ENCODE measurements at places on chromosomes 6 and 20.

DNA sequence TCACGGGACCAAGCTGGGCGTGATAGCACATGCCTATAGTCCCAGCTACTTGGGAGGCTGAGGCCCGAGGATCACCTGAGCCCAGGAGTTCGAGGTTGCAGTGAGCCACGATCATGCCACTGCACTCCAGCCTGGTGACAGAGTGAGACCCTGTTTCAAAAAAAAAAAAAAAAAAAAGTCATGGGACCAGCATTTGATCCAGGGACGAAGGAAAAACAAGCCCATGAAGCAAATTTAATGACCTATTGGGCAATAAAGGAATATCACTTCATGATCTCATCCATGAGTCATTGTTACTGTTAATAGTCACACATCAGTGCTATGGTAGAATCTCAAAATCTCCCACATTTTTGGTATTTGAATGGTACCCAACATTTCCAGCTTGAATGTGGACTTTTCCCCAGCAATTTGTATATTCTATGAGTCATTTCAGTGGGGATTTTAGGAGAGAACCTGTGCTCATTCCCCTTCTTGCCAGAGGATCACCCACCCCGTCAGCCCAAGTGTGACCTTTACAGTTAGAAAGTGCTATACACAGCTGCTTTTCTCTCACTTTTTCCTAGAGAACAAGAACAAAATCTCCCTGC, 8.5 kb upstream of the SOD2 start:
- peak; percentile 40 for DNase-seq

DNA sequence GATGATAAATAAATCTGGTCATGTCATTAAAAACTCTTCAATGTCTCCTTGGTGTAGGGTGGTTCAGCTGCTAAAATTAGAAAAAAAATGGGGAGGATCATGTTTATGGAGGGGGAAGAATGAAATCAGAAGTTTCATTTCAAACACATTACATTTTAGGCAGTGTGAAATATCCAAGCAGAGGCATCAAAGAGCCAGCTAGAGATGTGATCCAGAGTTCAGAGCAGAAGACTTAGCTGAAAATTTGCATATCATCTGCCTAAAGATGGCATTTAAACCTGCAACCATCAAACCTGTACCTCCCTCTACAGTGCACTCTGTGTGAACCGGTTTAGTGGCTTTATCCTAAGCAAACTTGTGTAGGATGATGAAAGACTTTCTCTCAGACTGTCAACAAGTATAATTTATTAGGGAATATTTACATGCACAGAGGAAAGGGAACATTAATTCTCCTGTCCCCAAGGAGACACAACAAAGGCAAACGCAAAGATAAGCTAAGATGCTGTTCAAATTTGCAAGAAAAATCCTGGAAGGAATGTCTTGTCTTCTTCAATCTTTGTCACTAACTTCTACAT, 84.8 kb upstream of the PLEKHG1 start:
- no peak for DNase-seq

DNA sequence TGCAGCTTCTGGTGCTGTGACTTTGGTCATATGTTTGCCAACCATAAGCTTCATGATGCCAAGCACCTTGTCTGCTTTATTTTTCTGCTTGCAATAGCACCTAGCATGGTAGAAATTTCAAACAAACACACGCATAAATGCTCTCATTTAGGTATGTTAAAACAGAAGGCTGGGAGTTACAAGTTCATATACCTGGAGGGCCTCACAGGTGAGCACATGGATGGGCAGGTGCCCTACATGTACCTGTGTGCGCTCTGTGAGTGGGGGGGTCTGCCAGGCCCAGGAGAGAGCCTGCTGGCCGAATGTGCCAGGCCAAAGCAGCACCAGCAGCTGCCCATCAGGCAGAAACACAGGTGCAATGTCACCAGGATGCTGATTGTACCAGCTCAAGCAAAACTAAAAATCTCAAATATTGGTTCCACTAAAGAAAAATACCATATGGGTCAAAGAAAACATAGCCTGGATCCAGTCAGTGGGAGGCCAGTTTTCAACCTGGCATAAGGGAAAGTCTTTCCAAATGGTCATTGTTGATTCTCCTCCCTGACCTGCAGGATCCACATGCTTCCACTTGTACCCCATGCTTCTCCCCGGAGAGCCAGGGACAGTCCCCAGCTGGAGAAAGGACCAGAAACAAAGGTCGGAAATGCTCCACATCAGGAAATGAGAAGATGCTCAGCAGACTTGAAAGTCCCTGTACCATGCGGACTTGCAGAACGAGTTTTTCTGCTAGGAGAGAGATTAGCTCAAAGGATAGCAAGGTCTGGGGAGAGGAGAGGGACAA, 7.2 kb upstream of the PFDN4 start:
- no peak for DNase-seq

DNA sequence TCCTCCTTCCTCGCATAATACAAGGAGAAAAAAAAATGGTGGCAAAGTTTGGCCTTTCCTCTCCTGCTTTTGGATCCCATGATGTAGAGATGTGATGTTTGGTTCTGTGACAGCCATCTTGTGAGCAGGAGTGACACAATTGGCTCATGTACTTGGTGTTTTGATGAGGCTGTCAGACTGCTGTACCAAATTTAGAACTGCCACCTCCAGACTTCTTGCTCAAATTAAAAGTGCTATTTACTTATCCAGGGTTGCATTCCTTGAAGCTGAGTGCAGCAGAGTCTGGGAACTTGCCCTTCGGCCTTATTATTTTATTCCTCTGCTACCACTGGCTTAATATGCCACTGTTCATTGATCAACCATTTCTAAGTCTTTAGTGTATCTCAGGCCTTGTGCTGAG, 21.9 kb downstream of the BCAS1 start:
- DNase-seq, result no peak

DNA sequence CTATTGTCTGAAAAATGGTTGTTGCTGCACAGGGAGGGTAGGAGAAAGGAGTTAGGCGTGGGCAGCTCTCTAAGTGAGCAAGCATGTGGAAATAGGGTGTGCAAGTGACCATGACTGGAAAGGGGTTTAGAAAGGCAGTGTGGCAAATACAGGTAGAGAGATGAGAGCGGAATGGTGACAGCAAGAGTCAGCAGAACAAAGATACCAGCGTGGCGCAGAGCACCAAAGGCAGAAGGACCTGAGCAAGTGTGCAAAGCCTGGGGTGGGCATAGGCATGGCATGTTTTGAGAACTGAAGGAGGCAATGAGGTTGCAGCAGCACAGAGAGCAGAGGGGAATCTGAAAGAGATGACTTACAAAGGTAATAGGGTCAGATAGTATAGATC, 17.0 kb downstream of the RNF217 start:
- no peak for DNase-seq

DNA sequence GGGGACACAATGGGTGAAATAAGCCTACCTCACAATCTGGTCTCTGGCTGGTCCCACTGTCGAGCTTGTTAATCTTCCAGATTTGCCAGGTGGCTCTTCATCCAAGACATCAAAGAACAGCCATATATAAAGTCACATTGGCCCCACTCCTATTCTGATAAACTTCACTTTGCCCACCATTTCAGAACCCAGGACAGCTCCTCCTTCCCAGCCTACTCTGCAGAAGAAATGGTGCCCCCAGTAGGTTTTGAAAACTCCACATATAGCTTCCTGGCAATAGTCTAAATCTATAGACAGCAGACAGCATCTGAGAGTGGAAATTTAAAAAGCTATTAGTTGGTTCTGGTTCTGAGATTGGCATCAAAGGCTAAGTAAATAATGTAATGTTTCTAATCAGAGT, 143.1 kb upstream of the PCSK2 start:
- DNase-seq, result no peak

DNA sequence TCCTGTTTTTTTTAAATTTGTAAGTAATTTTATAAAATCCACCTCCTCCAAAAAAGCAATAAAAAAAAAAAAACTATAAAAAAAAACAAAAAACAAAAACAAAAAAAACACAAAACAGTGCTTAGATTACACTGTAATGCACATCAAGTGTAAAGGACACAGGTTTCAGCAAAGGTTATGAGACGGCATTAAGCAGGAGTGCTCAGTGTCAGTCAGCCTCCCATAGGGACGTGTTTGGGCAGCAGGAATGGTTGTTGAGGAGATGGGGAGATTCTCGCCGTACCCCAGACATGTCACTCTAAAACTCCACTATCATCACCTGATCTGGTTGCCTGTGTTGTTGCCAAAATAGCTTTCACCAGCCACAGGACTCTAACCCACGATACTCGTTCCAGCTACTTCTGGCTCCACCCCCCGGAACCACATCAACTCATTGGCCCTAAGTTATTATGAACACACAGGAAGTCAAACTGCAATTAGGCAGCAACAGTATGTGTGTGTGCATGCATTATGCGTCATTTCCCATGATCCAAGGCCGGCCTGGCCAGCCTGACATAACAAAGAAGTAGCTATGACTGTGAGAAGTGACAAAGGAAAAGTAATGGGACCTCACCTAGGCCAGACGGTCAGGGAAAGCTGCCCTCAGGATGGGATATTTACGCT, 28.7 kb downstream of the ECT2L start:
- peak; percentile 35 for DNase-seq

GRCh38 chr6:105109955-105110895, 69.6 kb downstream of the POPDC3 start:
- DNase-seq, result no peak

DNA sequence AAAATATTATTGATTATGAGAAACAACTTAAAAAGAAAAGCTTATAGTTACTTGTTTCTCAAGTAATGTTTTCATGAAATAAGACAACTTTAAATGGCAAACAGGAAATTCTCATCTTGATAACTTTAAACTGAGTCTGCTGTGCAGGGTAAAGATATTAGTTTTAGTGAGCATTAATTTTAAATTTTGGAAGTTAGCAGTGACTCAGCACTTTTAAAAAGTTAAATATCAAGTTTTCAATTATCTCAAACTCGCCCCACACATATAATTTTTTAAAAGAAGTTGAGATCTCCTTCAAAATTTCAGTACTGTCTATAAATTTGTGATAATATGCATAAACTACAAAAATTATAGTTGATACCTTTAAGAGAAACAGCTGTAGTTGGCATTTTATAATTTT, 337.3 kb upstream of the NT5E start:
- no peak for DNase-seq

- no peak for DNase-seq
Measured at GRCh38 chr6:89630488-89630887, 8.1 kb downstream of the LYRM2 start.

GRCh38 chr6:16278048-16278724, 39.8 kb downstream of the GMPR start:
- no peak for DNase-seq

- DNase-seq, result no peak
Measured at GRCh38 chr20:44495802-44496481, 20.3 kb downstream of the TTPAL start.

GRCh38 chr6:37558646-37559045, 59.0 kb upstream of the CCDC167 start:
- DNase-seq, result no peak

GRCh38 chr20:22908944-22909343, 126.2 kb upstream of the SSTR4 start:
- DNase-seq, result no peak

GRCh38 chr6:1915226-1915625, 305.5 kb downstream of the FOXC1 start:
- DNase-seq, result no peak

- DNase-seq, result no peak
Measured at GRCh38 chr6:169034516-169035167, 219.0 kb downstream of the THBS2 start.

DNA sequence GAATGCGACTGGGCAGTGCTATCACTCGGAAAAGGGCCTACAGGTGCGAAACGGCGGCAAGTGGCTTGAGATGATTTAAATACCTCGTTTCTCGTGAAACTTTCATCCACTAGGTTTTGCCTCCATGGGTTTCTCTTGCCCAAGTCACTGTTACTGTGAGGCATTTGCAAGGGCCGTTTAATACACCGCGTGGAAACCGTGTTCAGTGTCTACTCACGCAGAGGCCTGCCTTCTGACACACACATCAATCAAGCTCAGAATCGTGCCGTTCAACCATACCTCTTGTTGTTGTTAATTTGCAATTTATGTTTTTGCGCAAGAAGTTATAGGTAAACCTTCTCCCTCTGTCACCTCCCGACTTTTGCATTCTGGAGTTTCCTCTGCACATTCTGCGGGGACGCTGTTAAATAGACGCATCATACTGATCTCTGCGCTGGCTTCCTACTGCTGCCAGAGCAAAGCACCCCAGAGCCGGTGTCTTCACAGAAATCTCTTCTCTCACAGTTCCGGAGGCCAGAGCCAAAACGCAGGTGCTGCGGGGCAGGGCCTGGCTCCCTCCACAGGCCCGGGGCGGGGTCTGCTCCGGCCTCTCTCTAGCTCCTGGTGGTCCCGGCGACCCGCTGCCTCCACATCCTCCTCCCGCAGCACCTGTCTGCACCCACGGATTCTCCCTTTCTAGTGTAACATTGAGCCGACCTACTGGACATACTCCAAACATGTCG, 251.4 kb downstream of the SMOC2 start:
- no peak for DNase-seq

DNA sequence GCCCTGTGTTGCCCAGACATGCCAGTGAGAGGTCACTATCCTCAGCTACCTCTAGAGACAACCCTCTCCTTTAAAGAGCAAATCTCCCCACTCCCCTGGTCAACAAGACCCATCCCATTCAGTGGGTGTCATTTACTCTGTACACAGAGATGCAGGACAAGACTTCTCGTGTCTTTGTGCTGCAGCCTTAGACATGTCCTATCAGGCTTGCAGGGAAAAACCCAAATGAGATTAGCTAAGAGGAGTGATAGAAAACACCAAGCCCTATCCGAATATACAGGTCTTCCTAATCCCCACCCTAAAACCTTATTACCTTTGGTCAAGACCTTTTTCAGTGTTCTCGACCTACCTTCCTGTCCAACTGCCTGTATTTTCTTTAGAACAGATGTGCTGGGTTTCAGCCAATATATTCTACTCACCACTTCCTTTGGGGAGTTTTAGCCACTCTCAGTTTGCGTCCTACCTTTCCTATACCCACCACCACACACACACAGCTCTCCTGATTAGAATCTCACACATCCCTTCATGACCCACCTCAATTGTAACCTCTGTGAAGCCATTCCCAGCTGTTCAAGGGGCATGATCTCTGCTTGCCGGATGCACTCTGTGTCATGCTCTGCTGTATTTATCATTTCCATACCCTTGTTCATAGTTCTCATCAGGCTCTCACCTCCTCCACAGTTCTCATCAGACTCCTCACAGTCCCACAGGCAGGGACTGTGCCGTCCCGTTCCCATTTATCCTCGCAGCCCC, 39.7 kb downstream of the TRAM2 start:
- no peak for DNase-seq

DNA sequence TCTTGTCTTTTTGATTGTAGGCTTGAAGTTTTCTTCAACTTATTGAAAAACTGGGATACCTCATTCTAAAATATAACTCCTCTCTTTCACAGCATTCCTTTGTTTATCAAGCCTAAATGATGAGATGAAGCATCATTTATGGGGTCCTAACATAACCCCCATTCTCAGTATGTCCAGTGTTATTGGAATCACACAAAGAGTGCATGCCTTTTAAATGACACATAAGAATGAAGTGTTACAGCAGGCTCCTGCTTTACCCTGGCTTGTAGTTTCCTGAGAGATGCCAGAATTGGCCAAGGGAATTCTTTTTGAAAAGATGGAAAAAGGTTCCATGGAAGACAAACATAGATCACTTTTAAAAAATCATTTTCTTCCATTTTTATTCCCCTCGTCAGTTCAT, 502.4 kb downstream of the BCKDHB start:
- no peak for DNase-seq
